ENCODE measurements at places on chromosomes 12 and 14.

DNA sequence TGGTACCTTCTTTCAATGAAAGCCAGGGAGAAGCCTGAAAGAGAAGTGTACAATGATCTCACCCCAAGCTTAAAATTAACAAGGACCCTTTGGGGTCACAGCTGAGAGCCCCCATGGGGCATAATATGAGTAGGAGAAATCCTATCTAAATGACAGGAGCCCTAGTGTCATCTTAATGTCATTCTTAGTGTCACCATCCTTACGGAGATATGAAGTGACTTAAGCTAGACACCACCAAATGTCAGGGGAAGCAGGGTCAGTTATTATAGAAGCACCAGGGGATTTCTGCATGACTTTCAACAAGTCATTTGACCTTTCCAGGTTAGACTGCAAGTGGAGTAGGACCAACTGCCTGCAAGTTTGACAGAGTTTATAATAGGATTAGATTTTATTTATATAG, 28.9 kb upstream of the STON2 start:
- no peak for DNase-seq

DNA sequence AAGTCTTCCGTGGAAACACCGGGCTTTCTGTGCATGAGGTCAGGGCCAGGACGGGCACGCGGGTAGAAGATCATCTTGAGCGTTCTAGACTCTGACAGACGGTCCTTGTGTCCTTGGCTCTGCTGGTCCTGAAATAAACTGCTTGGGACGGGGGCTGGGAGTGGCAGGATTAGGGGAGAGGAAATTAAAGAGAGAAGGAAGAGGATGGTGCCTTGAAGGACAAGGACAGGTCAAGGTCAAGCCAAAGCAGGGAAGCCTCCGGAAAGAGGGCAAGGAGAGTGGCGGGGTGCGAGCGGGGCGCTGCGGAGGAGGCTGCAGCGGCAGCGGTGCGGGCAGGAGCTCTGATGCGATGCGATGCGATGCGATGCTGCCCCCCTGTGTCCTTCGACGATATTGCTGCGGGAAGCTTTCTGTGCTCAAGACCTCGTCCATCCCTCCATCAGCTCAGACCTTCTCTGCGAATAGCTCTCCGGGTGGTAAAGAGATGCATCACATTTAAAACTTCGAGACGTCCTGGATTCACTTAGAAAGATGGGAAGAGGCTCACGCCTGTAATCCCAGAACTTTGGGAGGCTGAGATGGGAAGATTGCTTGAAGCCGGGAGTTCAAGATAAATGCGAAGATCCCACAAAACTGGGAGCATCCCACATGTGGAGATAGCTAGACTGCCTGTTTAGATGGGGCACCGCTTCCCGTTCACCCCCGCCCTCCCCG, 110.1 kb upstream of the TMEM132D start:
- DNase-seq = peak; percentile 30

DNA sequence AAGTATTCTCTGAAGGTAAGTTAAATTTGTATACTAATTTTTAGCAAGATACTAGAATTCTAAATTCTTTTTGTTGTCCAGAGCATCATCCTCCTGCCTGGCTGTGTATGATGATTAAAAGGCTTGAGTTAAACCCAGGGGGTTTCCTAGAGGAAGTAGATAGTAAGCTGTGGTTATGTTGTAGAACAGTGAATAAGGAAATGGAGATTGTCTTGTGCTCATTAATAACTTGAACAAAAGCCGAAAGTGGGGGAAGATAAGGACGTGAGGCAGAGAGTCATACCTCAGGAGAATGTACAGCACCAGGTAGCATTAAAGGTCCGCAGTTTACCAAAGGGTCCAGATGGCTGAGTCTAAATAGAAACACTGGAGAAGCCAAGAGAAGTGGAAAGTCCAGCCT, 42.0 kb downstream of the CKB start:
- no peak for DNase-seq

DNA sequence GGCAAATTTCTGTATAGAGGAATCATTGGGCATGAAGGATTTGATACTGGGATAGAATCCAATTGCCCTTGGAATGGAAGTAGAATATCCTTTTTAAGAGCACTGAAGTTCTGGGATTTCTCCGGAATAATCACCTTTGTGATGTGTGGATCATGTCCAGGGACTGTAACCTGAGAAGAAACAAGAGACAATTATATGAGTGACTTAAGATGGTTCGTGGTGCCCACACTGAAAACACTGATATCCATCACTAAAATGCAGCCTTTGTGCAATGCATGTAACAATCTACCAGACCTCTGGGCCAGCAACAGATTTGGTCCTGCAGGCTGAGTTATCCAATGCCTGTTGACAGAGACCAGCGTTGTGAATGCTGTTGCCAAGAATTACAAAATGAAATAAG, 48.5 kb downstream of the MDM2 start:
- no peak for DNase-seq

DNA sequence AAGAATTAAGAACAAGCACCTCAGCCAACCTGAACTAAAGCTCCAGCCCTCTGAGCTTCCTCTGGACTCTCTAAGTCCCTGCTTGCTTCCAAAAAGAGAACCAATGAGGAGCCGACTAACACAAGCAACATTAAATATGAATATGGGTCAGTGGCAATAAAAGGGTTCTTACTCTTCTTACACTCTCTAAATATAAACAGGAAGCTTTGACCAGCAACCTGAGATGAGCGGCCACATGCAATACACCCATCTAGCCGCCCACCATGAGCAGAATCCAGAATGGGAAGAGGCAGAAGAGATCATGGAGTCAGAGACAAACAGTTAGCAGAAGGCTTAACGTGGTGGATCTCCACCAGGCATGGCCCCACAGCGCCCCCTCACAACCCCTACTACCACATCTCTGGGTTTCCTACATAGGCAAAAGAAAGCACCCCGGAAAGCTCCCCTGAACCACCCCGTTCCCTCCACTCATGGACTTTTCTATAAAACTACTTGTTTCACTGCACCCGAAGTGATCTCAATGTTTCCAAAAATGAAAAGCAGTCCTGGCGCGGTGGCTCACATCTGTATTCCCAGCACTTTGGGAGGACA, 59.4 kb downstream of the TTC7B start:
- no peak for DNase-seq

- DNase-seq = no peak
Measured at GRCh38 chr14:96224480-96225096, 19.9 kb downstream of the BDKRB2 start.

DNA sequence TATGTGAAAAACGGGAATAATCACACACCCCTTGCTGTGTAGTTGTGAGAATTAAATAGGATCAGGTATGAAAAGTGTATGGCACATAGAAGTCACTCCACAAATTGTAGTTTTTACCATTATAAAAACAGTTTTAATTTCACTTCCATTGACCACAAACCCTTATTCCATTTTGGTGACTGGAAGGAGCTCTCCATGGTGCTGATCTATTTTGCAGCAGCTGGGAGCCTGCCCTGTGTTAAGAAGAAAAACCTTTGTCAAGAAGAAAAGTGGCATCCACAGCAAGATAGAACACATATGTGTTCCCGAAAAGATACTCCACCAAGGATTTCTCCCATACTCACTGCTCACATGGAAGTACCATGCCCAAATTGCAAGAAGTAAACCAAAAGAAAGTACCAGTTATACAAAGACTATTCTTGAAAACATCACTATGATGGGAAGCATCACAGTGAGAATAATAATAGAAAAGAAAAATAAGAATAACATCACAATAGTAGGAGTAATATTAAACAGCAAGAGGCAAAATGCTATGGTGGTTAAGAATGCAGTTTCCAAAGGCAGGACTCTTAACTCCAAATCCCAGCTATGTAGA, 58.7 kb downstream of the TUNAR start:
- DNase-seq = no peak

- no peak for DNase-seq
Measured at GRCh38 chr14:78592616-78593219, 422.5 kb downstream of the NRXN3 start.
